ENCODE measurements at places on chromosomes 3 and 15. TPM values are rescaled to one million over a fixed set of nuclear protein-coding genes. Genes with fewer than 3 reads are reported as not detected.

Gene SNURF
- 12.0 TPM for polyA plus RNA-seq

Gene ADAMTS17
- polyA plus RNA-seq, result 0.09 TPM

Gene C15orf62
- polyA plus RNA-seq, result 2.8 TPM

Gene CCR5
- polyA plus RNA-seq, result not detected

Gene SNAPC5
- 59.5 TPM for polyA plus RNA-seq

Gene ARIH2
- 78.1 TPM for polyA plus RNA-seq

Gene NUP210
- polyA plus RNA-seq, result 28.6 TPM

Gene SLC22A14
- polyA plus RNA-seq, result not detected

Gene CDHR4
- polyA plus RNA-seq, result 0.27 TPM

GRCh38 chr3:32117320-32117719, 10.9 kb downstream of the GPD1L start:
- no peak for DNase-seq

DNA sequence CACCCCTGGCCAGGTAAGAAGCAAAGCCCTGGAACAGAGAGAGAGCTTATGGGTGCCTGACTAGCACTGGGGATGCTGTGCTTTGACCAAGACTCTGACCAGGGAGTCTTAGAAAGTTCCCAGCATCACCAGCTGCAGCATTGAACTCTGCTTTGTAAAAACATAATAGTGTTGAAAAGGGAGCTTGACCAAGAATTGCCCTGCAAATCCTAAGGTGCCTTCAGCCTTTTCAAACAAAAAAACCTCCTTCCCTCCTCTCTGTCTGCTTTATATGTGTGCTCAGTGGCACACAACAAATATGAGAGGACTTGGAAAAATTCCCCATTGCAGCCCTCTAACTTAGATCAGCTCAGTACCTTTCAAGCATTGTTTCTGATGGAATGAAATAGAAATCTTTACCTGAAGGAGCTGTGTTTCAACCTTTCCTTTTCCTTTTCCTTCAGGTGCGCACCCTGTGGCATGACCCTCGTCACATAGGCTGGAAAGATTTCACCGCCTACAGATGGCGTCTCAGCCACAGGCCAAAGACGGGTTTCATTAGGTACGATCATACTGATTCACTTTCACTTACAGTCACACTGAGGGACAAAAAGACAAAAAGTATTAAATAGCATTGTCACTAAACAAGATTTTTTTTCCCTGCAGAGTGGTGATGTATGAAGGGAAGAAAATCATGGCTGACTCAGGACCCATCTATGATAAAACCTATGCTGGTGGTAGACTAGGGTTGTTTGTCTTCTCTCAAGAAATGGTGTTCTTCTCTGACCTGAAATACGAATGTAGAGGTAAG, 13.0 kb downstream of the THBS1 start:
- peak; percentile 24 for DNase-seq

GRCh38 chr3:168165390-168166269, 69.9 kb upstream of the GOLIM4 start:
- DNase-seq, result peak; percentile 83

- DNase-seq, result no peak
Observed at GRCh38 chr3:45904931-45905330, 18.6 kb downstream of the CCR9 start.

DNA sequence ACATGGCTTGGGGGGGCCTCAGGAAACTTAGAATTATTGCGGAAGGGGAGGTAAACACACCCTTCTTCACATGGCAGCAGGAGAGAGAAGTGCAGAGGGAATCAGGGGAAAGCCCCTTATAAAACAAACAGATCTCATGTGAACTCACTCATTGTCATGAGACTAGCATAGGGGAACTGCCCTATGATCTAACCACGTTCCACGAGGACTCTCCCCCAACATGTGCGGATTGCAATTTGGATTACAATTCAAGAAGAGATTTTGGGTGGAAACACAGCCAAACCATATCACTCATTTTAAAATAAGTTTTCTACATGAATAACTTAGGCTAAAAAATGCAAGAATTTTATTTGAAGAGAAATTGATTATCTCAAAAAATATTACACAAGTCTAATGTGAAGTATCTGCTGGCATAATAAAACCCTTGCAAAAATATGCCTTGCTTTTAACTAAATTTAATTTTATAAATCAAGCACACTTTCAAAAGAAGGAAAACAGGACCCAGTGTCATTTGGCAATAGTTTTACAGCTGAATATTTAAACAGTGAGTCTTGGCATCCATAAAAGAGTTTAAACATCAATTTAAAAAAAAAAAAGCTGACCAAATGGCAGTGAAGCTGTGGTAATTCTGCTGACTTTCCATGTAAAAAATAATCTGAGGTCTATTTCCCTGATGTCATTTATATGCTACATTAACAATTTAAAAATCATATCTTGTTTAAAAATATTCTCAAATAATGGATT, 1057.2 kb downstream of the NAALADL2 start:
- DNase-seq, result no peak

GRCh38 chr3:186097663-186098451, 11.0 kb downstream of the ETV5 start:
- peak; percentile 93 for DNase-seq

- DNase-seq, result no peak
Observed at GRCh38 chr15:58909616-58910015, 23.9 kb downstream of the SLTM start.

GRCh38 chr3:189974359-189974758, 146.3 kb downstream of the P3H2 start:
- DNase-seq, result no peak

DNA sequence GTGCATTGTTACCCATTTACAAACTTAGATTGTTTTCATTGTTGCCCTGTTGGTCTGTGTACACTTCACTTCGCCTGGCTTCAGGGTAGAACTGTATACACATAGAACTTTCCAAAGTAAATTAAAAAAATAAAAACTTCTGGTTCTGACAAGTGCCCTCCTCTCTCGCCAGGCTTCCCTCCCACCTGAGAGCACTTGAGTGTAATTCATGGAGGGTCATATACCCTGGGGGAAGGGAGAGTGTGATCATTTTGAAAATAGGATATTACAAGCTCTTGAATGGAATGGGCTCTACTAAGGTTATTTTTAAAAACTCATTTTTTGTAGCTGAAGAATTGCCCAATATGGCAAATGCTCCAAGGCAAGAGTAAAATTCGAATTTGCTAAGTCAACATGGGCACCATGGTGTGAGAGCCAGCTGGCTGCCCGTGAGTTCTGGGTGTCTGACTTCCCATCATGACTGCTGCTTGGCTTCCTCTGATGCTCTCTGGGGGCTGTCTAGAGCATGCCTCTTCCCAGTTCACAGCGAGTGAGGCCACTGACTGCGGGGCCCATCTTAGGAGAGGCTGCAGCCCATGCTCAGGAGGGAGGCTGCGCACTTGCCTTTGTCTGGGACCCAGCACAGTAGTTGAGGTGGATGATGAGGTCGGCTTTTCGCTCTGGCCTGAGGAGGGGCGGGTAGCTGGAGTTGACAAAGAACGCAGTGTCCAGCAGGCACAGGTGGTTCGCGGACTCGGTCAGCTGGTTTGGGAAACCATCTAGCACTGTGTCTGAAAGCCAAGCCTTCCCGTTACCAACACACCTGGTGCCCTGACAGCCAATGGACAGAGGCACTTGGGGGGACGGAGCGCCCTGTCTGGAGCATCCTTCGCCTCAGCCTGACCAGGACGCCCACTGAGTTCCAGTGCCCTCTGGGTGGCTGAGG, 13.1 kb upstream of the EHD4 start:
- no peak for DNase-seq

GRCh38 chr3:52367891-52368880, 52.1 kb downstream of the DNAH1 start:
- no peak for DNase-seq

GRCh38 chr3:47581835-47582234, 3.2 kb upstream of the CSPG5 start:
- DNase-seq, result no peak

- DNase-seq, result no peak
Observed at GRCh38 chr3:86723433-86723832, 267.5 kb downstream of the VGLL3 start.

- DNase-seq, result peak; percentile 78
Observed at GRCh38 chr3:176514297-176514696, 683.0 kb downstream of the TBL1XR1 start.

DNA sequence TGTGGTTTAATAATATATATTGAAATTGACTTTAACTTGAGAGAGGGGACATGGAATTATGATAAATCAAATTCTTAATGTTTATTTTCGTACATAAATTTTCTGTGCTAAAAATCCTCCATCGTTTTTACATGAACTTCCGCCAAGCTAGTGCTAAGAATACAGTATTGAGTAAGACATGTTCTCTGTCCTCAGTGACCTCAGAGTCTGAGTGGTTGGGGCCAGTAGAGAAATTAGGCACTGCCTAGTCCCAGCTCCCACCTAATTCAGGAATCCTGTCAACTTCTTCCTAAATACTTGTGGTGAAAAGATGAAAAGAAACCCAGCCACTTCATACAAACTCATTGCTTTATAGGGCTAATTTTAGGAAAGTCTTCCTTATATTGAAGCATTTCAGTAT, 110.3 kb downstream of the PPP2R3A start:
- DNase-seq, result no peak

DNA sequence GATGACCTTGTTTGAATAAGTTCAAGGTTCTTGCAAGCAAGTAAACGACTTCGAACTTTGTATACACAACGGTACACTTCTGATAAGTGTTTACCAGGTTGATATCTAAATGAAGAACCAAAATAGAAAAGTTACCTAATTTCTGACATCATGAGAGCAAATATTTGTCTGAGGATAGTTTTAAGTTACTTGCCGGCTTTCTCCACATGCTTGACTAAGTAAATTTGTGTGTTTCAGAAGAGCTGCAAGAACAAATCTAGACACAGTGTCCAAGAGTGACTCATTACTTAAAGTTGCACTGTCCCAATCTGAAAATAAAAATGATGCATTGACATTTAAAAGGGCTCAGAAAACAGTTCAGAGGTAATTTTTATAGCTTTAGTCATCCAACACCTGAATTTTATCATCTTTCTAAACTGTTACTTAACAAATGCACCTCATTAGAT, 115.1 kb downstream of the HERC1 start:
- no peak for DNase-seq

- DNase-seq, result no peak
Observed at GRCh38 chr3:119538772-119539171, 20.6 kb downstream of the CD80 start.

GRCh38 chr3:174430986-174431385, 428.1 kb upstream of the NAALADL2 start:
- DNase-seq, result no peak

DNA sequence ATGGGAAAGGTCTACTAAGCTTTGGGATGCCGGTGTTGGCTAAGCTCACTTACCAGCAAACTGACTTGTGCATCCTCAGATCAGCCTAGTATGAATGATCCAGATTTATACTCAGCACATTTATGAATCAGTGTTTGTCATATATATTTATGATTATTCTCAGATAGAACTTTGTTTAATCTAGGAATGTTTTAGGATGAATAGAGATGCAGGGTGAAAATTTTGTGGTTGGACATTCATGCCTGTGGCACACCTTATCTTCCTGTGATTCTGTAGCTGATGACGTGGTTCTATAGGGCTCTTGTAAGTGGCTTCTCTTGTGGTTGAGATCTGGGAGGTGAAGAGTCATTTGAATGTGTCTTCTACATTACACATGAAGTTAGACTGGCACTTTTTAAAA, 11.4 kb downstream of the CDIN1 start:
- peak; percentile 78 for DNase-seq

DNA sequence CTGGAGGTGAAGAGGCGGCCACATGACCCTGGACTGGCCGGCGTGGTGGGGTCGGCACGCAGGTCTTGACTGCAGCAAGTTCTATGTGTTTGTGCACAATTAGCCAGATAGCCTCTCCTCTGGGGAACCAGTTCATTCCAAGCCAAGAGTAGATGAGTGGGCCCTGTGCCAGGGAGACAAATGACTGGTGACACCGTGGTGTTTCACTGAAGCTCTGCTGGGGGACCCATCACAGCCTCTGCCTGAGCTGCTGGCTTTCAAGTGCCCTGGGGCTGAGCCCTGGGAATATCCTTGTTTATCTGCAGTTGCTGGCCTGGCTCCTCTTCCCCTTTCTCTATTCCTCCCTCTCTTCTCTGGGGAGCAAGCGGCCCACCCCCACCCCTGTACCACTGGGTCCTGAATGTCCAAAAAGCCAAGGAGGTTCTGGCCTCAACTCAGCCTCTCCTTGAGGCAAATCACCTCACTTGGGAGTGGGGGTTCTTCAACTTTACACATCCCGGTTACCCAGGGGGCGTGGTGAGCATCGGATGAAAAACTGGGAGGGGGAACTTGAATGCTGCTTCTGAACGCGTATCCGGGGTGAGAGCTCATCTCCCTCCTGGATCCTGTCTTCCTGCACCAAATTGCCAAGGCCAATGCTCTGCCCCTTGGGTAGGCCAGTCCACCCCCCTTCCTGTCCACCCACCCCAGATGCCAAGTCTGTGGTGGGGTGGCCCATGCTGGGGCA, 199.6 kb upstream of the LYSMD4 start:
- DNase-seq, result no peak

GRCh38 chr3:151584566-151584965, 123.7 kb upstream of the IGSF10 start:
- no peak for DNase-seq

- DNase-seq, result no peak
Observed at GRCh38 chr15:51580982-51581381, 41.6 kb downstream of the DMXL2 start.

GRCh38 chr15:53197426-53197839, 407.3 kb upstream of the ONECUT1 start:
- peak; percentile 51 for DNase-seq

GRCh38 chr3:149089395-149089794, 3.1 kb upstream of the HLTF start:
- DNase-seq, result no peak

DNA sequence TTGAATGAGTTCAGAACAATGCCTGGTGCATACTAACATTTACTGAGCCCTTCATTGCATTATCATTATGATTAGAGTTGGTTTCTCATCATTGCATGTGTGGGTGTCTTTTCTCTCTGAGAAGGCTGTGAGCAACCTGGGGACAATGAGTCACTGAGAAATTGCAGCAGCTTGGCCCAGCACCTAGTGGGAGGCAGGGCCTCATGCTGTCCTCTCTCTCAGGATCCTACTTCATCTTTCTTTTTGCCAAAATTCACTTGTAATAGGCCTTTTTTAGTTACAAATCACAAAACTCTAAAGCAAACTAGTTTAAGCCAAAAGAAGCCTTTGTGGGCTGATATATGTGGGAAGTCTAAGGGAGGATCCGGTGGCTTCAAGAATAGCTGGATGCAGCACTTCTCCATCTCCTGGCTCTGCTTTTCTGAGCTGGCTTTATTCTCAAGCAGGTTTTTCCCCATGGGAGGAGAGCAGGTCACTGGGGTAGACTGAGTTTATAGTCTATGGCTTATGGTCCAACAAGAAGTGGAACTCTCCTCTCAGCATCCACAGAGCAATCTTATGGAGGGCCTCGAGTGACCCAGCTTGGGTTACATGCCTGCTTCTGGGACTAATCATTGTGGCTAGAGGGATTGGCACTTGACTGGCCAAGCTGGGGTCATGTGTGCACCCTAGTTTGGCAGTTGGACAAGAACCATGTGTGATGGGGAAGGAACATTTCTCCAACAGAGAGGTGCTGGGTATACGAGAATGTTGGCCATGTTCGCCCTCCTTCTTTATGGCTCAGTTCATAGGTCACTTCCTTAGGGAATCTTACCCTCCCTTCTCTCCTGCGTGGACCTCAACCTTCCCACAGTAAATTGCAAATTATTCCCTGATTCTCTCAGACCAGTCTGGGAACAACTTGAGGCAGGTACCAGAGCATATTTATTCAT, 8.7 kb upstream of the CAMK1 start:
- no peak for DNase-seq

Measured in cardiac muscle cell (in vitro differentiated cells and primary cell).